Stomach (tissue), 19 donors: ENCODE measurements at places on chromosomes 3 and 15. TPM values are rescaled to one million over a fixed set of nuclear protein-coding genes. Genes with fewer than 3 reads are reported as not detected.

Gene PRTG
- not detected for polyA plus RNA-seq

Gene COMMD4
- polyA plus RNA-seq, result 123 TPM

Gene SPINK8
- not detected for polyA plus RNA-seq

Gene COMMD2
- polyA plus RNA-seq, result 18.5 TPM

Gene C3orf49
- polyA plus RNA-seq, result not detected

Gene TEX264
- 60.1 TPM for polyA plus RNA-seq

Gene DNAJA4
- 11.4 TPM for polyA plus RNA-seq

Gene USP13
- polyA plus RNA-seq, result 2.1 TPM

Gene ERICH6
- polyA plus RNA-seq, result not detected

Gene HYAL1
- polyA plus RNA-seq, result 6.3 TPM

Gene LRTM1
- not detected for polyA plus RNA-seq

Gene IL17RD
- polyA plus RNA-seq, result not detected

Gene ACSBG1
- 0.30 TPM for polyA plus RNA-seq

Gene COL6A6
- polyA plus RNA-seq, result not detected

Gene TMEM212
- polyA plus RNA-seq, result not detected

Gene CISH
- 7.7 TPM for polyA plus RNA-seq

Gene XYLB
- polyA plus RNA-seq, result 1.4 TPM

Gene KLF15
- polyA plus RNA-seq, result 16.6 TPM

Gene EFCC1
- 10.7 TPM for polyA plus RNA-seq

Gene CHP1
- polyA plus RNA-seq, result 129 TPM

Gene PSTPIP1
- 6.6 TPM for polyA plus RNA-seq

Gene PLA2G4F
- polyA plus RNA-seq, result 1.9 TPM

Gene TRPC1
- polyA plus RNA-seq, result 2.6 TPM

Gene CP
- 15.4 TPM for polyA plus RNA-seq

Gene LYZL4
- polyA plus RNA-seq, result not detected

Gene FBXO40
- polyA plus RNA-seq, result not detected

Gene FSIP1
- 0.08 TPM for polyA plus RNA-seq

Gene LRRC31
- polyA plus RNA-seq, result 2.6 TPM

Gene CCR9
- not detected for polyA plus RNA-seq

Gene SPPL2A
- 18.5 TPM for polyA plus RNA-seq

Gene NPAP1
- polyA plus RNA-seq, result not detected

Gene SLC27A2
- 1.6 TPM for polyA plus RNA-seq

Gene LNP1
- polyA plus RNA-seq, result 1.8 TPM

Gene CRTC3
- polyA plus RNA-seq, result 8.2 TPM

Gene LTK
- 1.2 TPM for polyA plus RNA-seq

Gene CASR
- polyA plus RNA-seq, result not detected

Gene ZNF80
- polyA plus RNA-seq, result not detected

Gene GJD2
- polyA plus RNA-seq, result not detected

Gene UPK1B
- polyA plus RNA-seq, result 0.46 TPM

Gene ALS2CL
- polyA plus RNA-seq, result 9.3 TPM

Gene ADAMTS17
- 1.5 TPM for polyA plus RNA-seq

Gene PLIN1
- 0.12 TPM for polyA plus RNA-seq

Gene DUSP7
- 11.2 TPM for polyA plus RNA-seq

Gene HYKK
- polyA plus RNA-seq, result 11.6 TPM

Gene NLGN1
- 0.15 TPM for polyA plus RNA-seq

Gene POLQ
- polyA plus RNA-seq, result 1.4 TPM

Gene ST8SIA2
- polyA plus RNA-seq, result not detected

Gene RTP1
- not detected for polyA plus RNA-seq

Gene COLQ
- polyA plus RNA-seq, result 0.62 TPM
